CD4-positive, alpha-beta memory T cell (primary cell): ENCODE measurements at places on chromosomes 7 and 10.

DNA sequence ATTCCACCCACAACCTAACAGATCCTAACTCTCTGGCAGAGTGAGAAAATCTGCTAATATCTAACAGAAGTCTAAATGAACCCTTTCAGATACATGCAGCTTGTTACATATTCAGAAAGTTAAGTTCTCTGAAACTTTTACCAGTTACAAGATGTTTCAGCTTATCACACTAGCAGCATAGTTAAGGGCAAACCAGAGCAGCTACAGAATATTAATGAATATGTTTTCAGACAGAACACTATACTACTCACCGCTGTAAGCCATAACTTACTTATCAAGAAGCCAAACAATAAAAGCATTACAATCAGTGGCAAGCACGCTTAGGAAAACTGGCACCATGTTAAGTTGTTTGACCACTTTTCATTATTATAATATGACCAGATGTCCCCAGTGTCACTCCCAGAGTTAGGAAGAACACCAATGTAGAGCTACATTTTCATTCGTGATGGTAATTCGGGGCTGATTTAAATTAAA lies 2.7 kb downstream of the ITGB1 start:
- no peak for DNase-seq

DNA sequence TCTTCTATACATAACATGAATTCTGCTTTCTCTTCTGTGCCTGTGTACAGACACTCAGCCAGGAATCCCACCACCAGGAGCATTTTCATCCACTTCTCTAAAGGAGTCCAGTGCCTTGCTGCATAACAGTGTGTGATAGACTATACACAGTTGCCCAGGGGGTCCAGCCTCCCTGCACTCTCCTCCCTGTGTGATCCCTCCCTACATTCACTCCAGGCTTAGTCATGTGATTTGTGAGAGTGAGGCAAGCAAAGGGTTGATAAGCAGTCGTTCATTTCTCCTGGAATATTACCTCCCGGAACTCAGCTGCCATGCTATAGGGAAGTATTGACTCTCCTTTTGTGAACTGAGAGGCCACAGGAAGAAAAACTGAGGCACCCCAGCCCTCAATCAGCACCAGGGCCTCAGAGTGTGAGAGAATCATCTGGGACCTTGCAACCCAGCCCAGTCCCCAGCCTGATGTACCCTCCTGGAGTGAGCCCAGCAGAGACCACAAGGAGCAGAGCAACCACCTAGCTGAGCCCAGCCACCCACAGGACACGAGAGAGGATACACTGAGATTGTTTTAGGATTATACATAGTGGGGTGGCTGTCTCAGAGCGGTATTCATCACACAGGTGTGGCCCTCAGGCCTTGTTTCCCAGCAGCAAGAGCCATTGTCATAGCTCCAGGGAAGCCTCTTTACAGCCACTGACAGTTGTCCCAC lies 45.0 kb upstream of the EEPD1 start:
- DNase-seq = no peak

GRCh38 chr7:99767662-99768061 lies 16.3 kb downstream of the CYP3A4 start:
- no peak for DNase-seq

DNA sequence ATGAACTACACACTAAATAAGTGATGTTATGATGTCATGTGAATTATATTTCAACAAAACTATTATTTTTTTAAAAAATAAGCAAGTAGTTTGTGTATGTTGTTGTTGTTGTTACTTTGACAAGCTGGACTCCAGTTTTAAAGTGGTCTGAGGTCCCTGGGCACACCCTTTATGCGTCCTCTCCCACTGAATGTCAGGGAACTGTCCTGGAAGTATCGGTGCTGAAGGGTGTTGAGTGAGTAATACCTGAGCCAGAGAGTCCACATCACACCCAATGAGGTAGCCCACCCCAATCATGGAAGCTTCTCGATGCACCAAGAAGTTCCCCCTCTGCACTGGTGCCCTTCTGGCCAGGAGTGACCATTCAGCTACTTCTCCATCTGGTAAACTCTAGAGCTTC lies 64.3 kb downstream of the FOXI2 start:
- DNase-seq = no peak

- no peak for DNase-seq
Observed at GRCh38 chr7:100726996-100727761, 6.2 kb upstream of the ZAN start.

- DNase-seq = no peak
Observed at GRCh38 chr10:34938399-34938670, 123.2 kb upstream of the PARD3 start.

- DNase-seq = no peak
Observed at GRCh38 chr7:102193806-102194205, 92.9 kb upstream of the SH2B2 start.

DNA sequence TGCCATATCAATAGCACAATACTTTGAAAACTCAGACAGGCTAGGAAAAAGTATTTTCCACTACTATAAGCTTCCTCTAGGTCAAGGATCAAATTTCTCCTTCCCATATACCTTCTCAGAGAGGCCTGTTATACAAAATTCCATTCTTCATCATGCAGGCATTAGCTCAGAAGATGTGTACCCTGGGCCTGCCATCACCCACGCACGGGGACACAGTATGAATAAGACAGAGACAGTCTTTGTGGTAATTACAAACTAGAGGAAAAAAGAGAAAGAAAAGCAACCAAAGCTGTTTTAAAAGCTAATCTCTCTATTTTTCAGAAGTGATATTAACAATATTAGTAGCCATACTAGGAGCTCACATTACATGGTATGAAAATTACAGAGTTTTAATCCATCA lies 236.8 kb upstream of the AOAH start:
- DNase-seq = no peak

DNA sequence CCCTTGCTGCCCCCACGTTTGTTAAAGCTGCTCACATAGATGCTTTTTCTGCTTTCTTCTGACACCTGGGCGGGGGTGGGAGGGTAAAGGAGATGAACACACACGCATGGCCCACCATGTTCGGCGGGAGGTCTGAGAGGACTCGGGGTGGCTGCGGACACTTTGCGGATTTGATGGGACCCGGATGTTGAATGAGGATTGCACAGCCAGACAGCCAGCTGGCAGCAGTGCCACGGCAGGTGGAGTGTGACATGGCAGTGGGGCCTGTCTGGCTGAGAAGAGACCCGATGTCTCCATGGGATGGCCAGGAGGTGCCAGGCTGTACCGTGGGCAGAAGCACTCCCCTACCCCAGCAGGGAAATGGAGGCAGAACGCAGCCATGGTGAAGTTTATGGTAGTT lies 31.2 kb downstream of the PPP2R2D start:
- DNase-seq = no peak

DNA sequence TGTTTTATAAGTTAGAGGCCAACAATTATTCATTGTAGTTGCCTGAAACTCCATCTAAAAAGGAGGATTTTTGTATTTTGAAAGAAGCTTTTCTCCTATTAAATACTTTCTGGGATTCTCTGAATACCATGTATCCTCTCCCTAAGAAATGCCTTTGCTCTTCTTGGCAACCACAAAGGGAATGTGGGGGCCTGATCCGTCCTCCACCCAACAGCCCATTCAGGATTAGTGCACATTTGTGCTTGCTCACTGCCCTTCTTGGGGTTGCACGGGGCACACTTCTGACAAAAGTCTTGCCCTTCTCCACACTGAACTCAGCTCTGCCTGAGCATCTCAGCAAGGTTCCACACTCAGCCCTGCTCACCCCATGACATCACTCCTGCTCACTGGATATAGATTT lies 194.2 kb downstream of the SLC25A13 start:
- DNase-seq = no peak

DNA sequence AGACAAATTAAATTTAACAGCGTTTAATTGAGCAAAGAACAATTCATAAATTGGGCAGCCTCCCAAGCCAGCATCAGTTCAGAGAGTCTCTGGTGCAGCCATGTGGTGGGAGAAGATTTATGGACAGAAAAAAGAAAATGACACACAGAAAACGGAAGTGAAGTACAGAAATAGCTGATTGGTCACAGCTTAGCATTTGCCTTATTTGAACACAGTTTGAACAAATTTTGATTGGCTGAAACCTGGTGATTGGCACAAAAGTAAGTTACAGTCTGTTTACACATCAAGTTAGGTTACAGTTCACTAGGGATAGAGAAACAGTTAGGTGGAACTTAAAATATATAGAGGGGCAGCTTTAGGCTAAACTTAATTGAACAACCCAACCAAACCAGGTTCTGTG lies 720.1 kb downstream of the TYW1 start:
- no peak for DNase-seq

DNA sequence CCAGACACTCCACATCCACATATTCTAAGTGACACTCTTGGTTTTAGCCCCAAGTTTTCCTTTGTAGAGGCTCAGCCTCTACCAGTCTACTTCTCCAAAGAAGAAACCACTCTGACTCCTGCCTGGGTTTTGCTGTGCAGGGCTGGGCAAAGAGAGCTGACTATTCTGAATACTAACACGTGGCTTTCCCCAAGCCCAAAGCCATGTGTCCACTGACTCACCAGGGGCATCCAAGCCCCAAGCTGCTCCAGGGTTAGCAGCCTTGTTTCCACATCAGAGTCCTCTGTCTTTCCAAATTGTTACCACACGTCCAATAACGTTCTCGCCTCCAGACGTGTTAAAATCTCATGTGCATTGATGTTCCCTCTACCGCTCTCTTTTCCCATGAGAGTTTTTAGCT lies 8.7 kb downstream of the GALNTL5 start:
- no peak for DNase-seq

DNA sequence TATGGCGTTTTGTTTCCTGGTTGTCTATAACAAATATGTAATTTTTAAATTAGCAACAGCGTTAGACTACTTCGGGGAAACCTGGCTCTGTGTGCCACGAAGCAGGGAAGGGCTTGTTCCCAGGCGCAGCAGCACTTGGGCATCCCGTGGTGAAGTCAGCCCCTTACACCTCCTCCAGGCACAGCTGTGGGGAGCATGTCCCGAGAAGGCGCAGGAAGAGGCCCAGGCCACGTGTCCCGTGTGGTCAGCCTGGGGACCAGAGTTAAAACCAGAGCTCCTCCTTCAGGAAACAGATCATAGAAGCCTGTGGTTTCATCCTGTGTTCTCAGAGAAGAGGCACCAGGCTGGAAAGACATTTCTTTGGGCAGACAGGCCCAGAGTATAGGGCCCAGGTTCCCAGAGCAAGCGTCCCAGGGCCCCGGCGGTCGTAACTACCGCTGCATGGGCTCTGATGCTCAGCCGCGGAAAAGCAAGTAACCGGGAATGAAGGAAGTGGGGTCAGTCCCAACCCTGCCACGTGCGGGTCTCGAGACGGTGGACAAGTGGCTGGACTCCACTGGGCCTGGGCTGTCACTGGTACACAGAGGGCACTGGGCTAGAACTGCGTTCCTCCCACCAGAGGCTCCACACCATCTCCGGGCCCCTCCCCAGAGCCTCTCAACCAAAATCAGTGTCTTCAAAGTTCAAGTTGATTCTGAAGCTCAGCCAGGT lies 7.1 kb downstream of the NUDT1 start:
- DNase-seq = no peak

DNA sequence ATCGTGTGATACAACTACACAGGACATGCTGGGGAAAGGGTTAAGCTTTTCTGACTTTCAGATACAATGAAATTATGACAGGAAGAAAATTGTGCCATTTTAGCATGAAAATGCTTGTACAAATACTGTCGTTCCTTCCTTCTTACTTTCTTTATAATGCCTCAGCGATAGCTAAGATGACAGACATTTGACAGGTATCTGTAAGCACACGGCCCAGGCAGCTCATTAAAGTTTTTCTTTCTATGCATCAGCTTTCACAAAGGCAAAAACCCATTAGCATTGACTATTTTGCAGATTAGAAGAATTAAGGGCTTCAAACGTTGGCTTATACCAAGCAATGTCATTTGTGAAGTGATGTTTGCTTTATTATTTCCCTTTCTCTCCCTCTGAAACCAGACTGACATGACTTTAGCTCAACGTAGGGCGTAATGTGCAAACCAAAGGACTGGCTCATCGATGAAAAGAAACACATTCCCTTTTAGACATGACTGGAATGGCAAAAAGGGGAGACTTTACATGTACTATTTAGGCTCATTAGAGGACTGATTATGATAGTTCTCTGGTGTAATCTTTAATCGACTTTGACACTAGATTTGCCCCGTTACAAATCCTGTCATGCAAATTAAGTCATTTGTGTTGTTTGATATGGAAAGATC lies 258.4 kb upstream of the SP8 start:
- no peak for DNase-seq

DNA sequence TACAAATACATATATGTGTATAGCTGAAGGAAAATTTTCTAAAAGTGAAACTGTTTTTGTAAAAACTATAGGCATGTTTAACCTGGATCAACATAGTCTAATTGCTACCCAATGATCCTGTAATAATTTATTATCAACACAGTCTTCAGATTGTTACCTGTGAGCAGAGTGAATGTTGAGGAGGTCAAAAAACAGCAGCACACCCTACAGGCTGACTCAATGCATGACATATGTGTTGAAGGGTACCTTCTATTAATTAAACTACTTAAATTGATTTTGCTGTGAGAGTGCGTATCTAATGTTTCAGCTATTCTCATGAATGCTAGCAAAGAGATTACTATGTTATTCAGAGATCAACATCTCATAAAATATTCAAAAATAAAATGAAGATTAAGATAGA lies 411.4 kb downstream of the TNS3 start:
- DNase-seq = no peak

DNA sequence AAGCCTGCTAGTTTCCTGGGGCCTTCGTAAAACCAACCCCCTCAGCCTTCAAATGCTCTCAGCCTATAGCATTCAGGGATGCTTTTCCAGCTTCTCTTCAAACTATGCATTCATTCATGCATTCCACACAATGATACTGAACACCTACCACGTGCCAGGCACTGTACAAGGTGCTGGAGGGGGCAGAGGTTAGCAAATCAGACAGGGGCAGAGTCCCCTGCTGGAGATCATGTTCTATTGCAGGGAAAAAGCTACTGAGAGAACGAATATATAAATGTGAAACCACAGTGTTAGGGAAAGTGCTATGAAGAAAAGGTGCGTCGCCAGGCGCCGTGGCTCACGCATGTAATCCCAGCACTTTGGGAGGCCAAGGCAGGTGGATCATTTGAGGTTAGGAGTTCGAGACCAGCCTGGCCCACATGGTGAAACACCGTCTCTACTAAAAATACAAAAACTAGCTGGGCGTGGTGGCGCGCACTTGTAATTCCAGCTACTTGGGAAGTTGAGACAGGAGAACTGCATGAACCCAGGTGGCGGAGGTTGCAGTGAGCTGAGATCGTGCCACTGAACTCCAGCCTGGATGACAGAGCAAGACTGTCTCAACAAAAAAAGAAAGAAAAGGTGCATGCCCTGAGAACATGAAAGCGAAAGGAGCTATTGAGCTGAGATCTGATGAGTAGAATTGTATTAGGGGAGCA lies 64.6 kb upstream of the CALN1 start:
- DNase-seq = no peak

DNA sequence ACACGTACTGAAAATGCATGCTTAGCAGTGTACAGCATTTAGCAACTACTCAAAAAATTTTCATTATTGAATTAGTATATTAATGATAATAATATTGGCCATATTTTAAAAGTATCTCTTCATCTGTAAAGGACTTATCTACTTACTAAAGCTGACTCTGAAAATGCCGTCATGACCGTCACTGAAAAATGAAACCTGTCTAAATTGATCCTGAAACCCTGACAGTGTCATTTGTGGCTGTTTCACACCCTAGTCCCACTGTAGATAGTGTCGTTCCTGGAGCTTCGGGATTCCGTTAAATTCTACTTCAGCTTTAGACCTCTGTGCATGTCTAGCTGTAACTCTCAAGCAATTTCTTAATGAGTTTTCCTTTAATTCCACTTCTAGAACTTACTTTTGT lies 35.8 kb upstream of the EZH2 start:
- DNase-seq = no peak
